ENCODE measurements at places on chromosomes 1 and 21.

- no peak for DNase-seq
Measured at GRCh38 chr21:36347278-36347961, 27.4 kb downstream of the MORC3 start.

- DNase-seq = no peak
Measured at GRCh38 chr1:234072793-234073192, 168.3 kb downstream of the SLC35F3 start.

DNA sequence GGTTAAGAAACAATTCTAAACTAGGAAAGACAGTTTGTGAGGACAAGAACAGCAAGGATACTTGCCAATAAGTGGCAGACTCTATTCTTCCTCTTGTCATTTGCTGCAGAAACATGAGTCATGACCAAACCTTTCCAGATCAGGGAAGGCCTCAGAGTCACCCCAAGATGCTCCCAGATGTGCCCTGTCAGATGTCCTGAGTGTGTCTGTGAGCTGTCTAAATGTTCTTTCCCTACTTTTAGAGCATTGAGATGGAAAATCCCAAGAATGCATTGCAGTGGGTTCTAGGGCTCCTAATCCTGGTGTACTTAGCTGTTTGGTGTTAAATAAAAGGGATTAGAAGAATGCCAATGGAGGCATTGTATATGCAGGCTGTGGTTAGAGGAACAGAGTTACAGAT is 57.5 kb upstream of the KIAA0040 start:
- no peak for DNase-seq

- DNase-seq = no peak
Measured at GRCh38 chr21:39976800-39977199, 109.6 kb downstream of the PCP4 start.

- DNase-seq = no peak
Measured at GRCh38 chr1:30901798-30902581, 6.6 kb downstream of the SDC3 start.

GRCh38 chr1:24857507-24858133 is 72.5 kb downstream of the RUNX3 start:
- DNase-seq = no peak

GRCh38 chr1:87785386-87785785 is 456.7 kb downstream of the LMO4 start:
- no peak for DNase-seq

GRCh38 chr21:14312871-14313270 is 70.1 kb downstream of the HSPA13 start:
- no peak for DNase-seq

DNA sequence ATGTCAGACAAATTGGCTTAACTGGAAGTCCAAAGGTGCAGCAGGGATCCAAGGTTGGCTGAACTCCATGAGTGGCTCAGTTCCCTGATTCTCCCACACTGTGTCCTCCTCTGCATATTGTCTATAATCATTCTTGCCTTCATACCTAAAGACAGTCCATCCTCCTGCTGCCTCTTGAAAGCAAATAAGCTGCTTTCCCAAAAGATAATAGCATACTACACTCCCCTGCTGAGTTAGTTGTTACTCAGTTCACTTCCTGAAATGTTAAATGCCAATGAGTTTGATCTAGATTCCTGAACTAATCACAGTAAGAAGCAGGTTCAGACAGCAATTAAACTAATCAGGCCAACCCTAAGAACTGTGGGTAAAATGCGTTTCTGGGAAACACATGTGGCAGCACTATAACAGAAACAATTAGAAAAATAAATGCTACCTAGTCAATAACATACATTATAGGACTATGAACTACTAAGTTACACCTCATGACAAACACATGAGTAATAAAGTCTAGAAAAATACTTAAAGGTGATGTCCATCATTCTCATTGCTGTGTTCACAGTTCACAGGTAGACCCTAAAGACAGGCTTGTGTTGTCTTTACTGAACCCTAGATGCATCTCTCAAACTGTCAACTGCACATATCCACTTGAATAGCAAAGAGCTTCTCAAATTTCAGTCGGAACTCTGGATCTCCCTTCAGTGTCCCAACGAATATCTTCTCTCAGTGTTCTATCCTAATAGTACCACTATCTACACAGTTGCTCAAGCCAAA is 50.8 kb upstream of the BOLA1 start:
- DNase-seq = no peak

DNA sequence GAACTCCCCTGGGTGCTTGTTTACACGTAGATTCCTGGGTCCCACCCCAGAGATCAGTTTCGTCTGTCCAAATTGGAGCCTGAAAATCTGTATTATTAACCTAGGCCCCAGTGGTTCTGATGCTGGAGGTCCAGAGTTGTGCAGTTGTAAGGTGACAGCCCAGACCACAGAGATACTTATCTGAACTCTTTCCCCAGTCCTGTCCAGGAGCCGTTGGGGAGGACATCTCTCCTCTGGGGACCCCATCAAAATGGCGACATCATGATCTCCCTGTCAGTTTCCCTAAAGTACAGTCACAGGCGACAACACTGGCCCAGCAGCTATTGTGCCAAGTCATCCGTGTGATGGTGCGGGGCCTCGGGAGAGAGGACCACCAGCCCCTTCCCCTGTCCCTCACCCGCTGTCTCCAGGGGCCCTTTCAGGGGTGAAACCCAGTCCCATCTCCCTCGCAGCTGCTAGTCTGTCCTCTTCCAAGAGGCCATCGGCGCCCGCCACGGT is 749 bp upstream of the EFHD2 start:
- DNase-seq = no peak

DNA sequence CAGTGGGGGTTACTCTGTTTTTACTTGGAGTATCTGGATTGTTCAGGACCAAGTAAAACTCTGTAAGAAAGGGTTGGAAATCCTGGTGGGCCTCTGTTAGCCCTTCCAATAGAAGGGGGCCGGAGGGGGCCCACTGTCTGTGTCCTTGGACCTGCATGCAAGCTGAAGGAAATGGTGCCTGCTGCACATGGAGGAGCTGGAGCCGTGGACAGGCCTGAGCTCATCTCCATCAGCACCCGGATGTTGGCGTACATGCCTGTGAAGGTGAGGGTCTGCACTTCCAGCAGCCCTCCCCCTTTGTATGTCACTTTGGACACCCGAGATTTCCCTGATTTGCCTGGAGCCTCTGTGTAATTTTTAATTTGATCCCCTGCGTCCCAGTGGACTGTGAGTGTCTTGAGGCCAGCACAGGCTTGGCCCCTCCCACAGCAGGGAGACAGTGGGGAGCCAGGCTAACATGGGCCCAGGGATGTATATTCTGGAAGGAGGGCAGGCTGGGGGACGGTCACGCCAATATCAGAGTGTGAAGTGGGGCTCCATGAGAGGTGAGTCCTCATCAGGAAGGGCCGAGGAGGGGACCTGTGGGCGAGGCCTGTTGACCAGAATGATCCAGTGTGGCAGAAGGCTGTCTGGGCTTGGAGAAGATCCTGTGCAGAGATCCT is 16.8 kb downstream of the GALNT2 start:
- DNase-seq = no peak

Measured in brain (organoid and tissue), 16 donors.